ENCODE measurements at places on chromosomes 11 and 22. TPM values are rescaled to one million over a fixed set of nuclear protein-coding genes. Genes with fewer than 3 reads are reported as not detected.

DNA sequence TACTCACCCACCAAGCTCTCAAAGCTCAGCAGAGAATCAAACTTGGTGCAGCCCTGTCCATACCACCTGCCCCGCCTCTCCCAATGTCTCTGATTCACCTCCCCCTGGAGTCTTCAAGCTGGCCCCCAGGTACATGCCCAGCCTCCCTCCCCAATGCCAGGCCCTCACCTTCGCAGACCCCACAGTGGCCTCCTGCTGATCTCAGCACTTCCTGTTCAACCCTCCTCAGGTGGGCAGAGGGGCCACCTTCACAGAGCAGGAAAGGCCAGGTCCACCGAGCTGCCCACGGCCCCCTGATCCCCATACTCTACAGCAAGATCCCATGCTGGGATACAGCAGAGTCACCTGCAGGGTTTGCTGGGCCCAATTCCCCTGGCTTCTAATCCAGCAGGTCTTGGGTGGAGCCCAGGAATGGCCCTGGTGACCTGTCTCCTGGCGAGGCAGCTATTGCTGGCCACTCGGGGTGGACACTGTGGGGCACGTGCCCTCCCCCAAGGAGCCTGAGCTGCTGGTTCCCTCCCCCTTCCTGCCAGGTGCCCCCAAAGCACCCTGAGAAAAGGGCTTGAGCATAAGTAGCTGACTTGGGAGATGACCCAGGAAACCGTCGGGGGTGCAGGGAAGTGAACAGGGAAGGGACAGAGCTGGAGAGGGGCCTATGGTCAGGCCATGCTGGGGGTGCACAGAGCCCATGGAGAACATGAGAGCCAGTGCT lies 150.7 kb downstream of the BRD1 start:
- no peak for DNase-seq
- no peaks in the 10 kb centered on the region for H3K36me3 ChIP-seq
- H3K27me3 ChIP-seq, result peaks cover 24% of the 10 kb centered on the region
- no peaks in the 10 kb centered on the region for H3K4me1 ChIP-seq
- H3K4me3 ChIP-seq, result no peak overlapping the region

GRCh38 chr11:97237151-97237550 lies 847.3 kb downstream of the JRKL start:
- H3K4me3 ChIP-seq, result no peak overlapping the region
- no peaks in the 10 kb centered on the region for H3K36me3 ChIP-seq
- H3K27me3 ChIP-seq, result no peaks in the 10 kb centered on the region
- no peak overlapping the region for H3K27ac ChIP-seq
- DNase-seq, result no peak

DNA sequence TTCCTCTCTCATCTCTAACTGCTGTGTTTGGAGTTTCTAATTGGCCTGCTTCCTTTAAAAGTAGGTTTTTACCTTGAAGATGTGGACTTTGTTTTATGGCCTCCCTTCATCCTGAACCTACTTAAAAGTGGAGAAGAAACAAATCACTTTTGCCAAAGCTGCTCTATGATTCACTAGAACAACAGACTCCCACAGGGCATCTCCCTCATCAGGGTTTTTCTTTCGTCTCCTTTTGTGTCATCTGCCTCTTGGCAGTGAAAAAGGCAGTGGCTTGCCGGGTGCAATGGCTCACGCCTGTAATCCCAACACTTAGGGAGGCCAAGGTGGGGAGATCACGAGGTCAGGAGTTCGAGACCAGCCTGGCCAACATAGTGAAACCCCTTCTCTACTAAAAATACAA lies 186.6 kb upstream of the MTNR1B start:
- H3K36me3 ChIP-seq, result no peaks in the 10 kb centered on the region
- no peak overlapping the region for H3K4me3 ChIP-seq
- no peak for DNase-seq
- H3K4me1 ChIP-seq, result no peaks in the 10 kb centered on the region
- H3K27ac ChIP-seq, result no peak overlapping the region

The CXCR5 gene
- total RNA-seq, result not detected

The OR8H1 gene
- not detected for total RNA-seq

DNA sequence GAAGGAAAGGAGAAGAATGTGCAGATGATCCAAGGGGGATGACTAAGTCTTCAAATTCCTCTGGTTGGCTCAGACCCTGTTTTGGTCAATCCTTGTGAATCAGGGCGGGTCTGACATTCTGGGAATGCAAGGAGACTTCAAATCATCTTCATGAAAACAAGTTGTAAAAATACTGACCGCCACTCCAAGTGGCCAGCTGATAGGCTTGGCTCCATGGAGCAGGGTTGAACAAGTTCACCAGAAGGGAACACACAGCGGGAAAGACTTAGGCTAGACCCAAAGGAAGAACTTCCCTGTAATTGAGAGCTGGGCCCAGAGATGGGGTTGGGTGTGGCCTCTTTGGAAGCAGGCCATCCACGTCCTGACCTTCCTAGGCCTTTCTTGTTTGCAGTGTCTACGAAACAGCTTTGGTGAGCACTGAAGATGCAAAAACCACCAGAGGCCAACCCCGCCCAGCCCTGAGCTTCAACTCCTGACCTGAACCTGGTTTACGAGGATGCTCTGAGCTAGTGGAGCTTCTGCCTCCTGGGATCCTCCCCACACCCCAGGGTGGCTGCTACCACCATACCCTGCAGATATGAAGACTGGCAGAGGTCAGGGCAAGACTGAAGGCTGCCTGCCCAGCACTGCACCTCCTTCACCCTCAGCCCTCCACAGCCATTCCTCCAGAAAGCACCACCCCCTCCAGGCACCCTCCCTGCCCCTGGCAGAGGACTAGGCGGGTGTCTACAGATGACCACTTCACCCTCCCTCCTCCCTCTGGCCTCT lies 26.1 kb downstream of the GDPD5 start:
- H3K4me3 ChIP-seq, result no peak overlapping the region
- peak overlapping the region; percentile 47 for H3K27ac ChIP-seq
- DNase-seq, result no peak
- peaks cover 14% of the 10 kb centered on the region for H3K4me1 ChIP-seq
